ENCODE measurements at places on chromosomes 11 and 22.

GRCh38 chr22:19466848-19467752, 11.9 kb downstream of the UFD1 start:
- no peak for DNase-seq

DNA sequence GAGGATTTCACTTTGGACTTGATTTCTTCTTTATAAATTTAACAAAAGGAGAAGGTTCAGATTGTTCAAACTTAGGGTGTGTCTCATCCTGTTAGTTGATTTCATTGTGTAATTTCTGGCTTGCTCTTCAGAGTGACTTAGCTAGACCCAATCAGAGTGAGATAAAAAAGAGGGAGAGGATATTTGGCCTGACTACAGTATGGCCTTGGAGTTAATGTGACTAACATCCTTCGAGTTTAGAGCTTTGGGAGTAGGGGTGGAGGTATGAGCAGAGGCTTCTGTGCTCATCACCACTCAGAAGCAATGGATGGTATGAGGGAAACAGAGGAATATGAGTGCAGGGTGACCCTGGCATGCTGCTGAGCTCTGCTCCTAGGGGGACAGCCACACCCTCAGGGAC, 114.2 kb downstream of the ME3 start:
- DNase-seq = no peak

GRCh38 chr11:61696602-61697001, 16.4 kb downstream of the DAGLA start:
- DNase-seq = no peak

- no peak for DNase-seq
Observed at GRCh38 chr22:30040499-30041260, 39.6 kb upstream of the HORMAD2 start.

GRCh38 chr11:103650330-103650729, 386.1 kb upstream of the DDI1 start:
- no peak for DNase-seq

- no peak for DNase-seq
Observed at GRCh38 chr11:111409915-111410314, 30.8 kb upstream of the POU2AF1 start.

- DNase-seq = peak; percentile 42
Observed at GRCh38 chr11:6298605-6299004, 21.7 kb downstream of the CAVIN3 start.

- no peak for DNase-seq
Observed at GRCh38 chr11:96134602-96135001, 208.4 kb downstream of the MAML2 start.

- no peak for DNase-seq
Observed at GRCh38 chr11:113554526-113554925, 79.3 kb upstream of the DRD2 start.

- no peak for DNase-seq
Observed at GRCh38 chr11:18633256-18634139, 644 bp downstream of the SPTY2D1 start.

- no peak for DNase-seq
Observed at GRCh38 chr11:93480256-93480655, 62.9 kb downstream of the SMCO4 start.

- no peak for DNase-seq
Observed at GRCh38 chr11:60125956-60126585, 37.6 kb downstream of the MS4A2 start.

- DNase-seq = no peak
Observed at GRCh38 chr11:123362941-123363340, 67.1 kb upstream of the GRAMD1B start.

DNA sequence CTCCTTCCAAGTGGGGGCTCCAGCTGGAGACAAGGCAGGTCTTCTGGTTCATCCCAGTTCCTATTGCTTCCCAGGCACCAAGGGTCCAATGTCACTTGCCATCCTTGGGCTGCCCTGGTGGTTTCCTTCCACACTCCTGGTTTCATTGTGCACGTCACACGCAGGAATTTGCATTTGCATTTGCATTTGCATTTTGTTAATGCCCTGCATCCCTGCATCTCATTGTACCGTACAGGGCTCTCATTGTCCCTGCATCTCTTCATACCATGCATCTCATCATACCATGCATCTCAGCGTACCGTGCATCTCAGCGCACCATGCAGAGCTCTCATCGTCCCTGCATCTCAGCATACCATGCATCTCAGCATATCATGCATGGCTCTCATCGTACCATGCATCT, 112.2 kb upstream of the SYT13 start:
- DNase-seq = no peak

GRCh38 chr11:68153742-68154141, 32.6 kb upstream of the CHKA start:
- no peak for DNase-seq

DNA sequence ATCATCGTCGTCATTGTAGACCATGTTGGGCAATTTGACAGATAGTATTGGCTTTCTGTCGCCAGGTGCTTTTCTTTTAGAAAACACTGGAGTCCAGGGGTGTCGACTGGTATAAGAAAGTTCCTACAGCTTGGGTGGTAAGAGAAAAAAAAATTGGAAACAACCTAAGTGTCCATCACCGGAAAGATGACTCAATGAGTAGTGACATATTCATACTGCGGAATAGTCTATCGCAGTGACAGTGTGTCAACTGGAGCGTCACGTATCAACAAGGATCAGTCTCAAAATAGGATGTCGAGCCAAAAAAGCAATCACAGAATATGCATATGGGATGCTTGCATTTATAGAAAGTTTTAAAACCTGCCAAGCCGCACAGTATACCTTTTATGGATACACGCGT, 157.6 kb downstream of the MN1 start:
- DNase-seq = no peak

GRCh38 chr22:50146439-50147238, 23.9 kb upstream of the PANX2 start:
- DNase-seq = peak; percentile 78

GRCh38 chr11:6554828-6555706, 48.3 kb downstream of the RRP8 start:
- DNase-seq = no peak

DNA sequence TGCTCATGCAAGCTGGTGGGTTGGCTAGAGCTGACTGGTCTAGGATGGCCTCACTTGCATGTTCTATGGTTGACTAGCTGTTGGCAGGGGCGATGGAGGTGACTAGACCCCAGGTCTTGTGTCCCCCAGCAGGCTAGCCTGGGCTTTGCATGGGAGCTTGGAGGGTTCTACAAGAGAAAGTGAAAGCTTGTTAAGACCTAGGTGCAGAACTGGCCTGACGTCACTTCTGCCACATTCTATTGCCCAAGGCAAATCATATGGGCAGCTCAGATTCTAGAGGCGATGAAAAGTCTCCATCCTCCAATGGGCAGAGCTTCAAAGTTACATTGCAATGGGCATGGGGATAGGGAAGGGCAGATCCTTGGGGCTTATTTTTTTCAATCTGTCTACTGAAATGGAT, 170.9 kb downstream of the MIAT start:
- no peak for DNase-seq
